COR-L47 (cell line): ENCODE measurements at places on chromosomes 7 and 10.

- no peak for DNase-seq
Observed at GRCh38 chr7:2971914-2972834, 71.5 kb downstream of the CARD11 start.

DNA sequence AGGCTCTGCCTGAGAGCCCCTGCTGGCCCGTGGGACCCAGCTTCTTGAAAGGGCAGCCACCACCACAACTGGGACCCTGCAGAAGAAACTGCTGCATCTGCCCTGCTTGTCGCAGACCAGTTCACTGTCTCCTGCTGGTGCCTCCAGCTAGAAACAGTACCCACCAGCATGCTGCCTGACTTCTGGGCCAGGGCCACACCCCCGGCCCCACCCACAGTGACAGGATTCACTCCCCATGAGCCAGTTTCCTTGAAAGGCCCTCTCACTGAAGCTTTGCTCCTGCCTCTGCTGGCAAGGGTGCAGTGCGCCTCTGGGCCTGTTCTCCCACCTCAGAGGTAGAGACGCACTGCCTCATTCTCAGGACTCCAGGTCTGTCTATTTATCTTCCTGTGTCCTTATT lies 32.4 kb downstream of the ANXA11 start:
- peak; percentile 54 for DNase-seq

- no peak for DNase-seq
Observed at GRCh38 chr7:52273685-52274610, 761.5 kb upstream of the POM121L12 start.

DNA sequence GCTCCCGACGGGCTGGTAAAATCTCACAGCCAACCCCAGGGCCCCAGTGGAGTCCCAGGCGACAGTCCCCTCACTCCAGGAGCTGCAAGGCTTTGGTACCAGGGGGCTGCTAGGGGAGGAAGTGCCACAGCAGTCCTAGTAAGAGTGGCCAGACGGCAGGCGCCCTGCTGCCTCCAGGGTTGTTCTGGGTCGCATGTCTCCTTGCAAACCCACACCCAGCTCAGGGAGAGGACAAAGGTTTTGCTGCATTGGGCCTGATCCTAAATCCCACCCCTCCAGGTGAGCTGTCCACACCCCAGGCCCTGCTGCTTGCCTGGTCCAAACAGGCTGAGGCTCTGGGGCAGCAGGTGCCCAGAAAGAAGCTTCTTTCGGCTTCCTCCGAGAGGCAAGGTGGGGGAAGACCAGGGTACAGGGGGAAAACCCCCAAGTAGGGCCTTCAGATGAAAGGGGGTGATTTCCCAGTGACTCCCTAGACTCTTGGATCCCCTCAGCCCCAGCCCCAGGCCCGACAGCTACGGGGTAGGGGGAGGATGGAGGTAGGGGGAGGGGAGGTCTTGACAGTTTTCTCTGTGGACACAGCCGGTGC lies 4.2 kb upstream of the KCP start:
- no peak for DNase-seq

DNA sequence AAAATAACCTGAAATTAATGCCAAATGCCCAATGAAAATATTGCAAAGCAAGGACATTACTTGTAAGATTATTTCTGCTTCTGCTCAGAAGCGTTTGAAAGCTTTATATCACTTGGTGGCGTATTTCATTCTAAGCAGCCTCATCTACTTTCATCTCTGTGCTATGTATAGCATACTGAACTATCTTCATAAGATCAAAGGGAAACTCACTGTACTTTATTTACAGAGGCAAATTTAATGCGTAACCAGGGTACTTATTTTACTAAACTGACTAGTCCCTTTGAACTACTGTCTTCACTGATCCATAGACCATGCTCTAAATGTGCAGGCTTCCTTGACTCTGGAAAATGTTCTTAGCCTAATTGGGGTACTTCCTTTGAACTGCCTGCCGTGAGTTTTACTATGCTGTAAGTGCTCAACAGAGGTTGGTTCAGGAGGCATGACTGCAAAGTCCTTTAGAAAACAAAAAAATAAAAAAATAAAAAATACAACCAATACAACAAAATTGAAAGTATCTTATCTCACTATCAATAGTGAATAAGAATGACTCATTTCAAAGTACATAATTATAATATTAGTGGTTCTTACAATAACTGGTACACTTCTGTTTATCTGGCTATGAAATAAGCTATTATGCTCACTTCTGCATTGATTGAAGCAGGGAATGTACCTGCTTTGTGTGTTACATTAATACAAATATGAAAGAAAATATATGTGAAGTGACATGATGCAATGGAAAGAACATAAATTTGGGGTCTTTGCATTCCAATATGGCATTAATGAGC lies 41.0 kb upstream of the TSPAN12 start:
- no peak for DNase-seq

DNA sequence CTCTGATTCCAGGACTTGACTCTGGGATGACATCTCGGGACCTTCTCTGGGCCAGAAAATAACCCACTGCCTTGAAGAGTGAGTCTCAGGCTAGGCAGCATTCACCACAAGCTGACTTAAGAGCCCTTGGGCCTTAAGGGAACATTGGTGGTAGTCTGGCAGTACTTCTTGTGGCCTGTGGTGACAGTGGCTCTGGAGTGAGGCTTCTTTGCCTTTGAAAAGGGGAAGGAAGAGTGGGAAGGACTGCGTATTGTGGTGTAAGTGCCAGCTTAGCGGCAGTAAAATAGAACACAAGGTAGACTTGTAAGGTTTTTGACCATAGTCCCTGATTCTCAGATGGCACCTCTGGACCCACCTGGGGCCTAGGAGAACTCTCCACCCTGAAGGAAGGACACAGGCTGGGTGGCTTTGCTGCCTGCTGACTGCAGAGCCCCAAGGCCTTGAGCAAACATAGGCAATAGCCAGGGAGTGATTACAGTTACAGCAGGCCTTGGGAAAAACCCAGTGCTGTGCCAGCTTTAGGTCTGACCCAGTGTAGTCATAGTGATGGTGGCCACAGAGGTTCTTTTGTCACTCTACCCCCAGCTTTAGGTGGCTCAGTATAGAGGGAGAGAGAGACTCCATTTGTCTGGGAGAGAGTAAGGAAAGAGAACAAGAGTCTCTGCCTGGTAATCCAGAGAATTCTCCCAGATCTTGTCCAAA lies 483.9 kb downstream of the SH2D4B start:
- DNase-seq: no peak

DNA sequence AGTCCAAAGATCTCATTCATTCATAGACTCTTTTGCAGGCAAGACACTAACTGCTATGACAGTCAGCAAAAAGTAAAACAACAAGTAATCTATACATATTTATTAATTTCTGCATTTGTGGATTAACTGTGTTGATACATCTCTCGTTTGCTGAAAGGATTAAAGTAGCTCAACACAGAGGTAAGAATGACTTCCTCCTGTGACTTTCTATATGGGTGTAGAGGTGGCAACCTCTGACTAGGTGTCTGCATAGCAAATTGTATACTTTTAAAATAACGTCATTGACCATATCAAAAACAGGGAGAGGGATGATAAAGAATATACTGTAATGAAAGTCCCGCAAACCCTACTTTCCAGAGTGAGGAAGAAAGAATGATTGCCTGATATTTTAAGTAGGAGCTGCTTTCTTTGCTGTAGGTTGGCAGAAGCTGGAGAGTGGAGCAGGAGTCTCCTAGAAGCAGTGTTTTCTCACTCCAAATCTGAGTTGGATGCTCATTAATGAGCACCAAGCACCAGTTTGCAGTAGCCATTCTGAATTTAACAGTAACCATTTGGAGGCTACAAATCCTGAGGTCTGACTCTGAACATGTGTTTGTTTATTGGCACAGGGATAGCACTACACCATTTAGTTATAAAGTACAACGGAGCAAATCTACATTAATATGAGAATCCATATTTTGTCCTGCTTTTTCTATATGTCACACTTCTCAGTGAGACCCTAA lies 9.2 kb upstream of the LRRN3 start:
- no peak for DNase-seq

GRCh38 chr7:91600112-91600511 lies 280.4 kb downstream of the MTERF1 start:
- DNase-seq: no peak

- DNase-seq: no peak
Observed at GRCh38 chr7:26379711-26380110, 88.0 kb downstream of the SNX10 start.
